ENCODE measurements at places on chromosomes 1 and 21.

GRCh38 chr1:20735581-20736111 lies 3.1 kb upstream of the SH2D5 start:
- DNase-seq, result no peak

DNA sequence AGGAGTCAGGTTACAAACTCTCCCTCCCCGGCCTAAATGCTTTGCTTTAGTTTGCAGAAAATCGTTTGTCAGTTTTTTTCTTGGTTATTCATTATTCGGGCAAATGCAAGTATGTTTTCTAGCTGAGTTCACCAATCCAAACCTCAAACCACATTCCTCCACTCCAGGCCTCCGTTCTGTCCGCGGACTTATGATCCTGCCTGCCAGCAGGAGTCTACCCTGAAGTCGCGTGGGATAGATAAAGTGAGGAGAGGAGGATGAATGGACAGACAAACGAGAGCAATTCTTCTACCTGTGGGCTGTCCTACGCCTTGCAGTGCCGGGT lies 1.3 kb downstream of the ADAMTS1 start:
- DNase-seq, result no peak

DNA sequence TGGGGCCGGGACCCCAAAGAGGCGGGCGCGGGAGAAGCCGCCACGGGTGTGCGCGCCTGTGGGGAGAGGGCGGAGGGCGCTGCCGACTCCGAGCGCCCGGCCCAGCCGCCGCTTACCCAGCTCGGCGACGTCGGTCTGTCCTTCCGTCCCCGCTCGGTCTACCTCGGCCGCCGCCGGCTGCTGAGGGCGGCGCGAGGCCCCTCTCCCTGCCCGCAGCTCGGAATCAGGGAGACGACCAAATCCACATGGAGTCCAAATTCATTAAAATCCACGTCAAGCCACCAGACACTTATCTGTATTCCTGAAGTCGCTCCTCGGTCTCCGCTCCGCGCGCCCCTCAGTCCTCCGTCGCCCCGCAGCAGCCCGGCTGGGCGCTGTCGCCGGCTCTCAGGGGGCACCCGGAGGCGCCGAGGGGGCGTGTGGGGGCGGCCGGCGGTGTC lies 637 bp downstream of the PLXNA2 start:
- DNase-seq, result no peak

DNA sequence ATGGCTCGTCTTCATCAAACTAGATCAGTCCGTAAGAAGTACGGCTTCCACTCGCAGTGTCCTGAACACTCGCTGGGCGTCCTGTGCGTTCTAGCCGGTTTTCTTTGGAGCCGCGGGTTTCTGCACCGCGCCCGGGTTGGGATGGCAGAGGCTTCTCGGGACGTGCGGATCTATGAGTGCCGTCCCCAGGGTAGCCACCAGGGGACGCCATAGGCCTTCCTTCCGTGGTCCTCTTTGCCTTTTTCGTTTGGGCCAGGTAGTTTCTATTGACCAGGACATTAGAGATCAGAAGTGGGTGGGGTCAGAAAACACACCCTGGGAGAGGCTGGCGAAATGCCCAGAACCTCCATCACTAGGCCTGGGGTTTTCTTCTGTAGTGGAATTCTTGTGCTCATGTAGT lies 273.8 kb downstream of the FAM72C start:
- peak; percentile 21 for DNase-seq

DNA sequence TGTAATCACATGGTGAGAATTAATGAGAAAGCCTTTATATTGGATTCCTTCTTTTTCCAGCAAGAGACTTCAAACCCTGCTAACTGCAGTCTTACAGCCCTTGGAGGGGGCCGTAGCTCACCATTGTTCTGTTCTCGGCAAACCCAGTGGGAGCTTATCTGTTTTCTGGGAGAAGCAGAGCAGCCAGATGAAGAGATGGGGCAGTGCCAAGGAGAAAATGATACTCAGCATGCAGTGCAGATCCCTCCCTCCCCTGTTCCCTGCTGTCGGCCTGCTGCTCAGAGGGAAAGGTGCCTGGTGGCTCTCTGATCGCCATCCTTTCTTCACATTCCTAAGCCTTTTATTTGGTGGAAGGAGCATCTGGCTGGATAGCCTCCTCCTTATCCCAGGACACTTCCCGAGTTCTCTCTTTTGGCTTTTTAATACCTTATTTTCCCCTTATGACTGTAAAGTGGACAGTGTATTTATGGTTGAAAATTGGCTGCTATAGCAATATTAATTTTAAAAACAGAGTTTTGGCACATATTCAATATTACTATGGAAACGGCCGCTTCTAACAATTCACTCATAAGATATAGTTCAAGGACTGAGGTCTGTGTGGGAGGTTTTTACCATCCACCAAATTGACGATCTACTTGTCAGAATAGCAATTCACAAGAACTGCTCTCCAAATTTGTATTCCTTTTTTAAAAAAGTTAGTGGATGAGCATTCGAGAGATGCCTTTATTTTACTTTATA lies 203.4 kb downstream of the CRB1 start:
- DNase-seq, result no peak

DNA sequence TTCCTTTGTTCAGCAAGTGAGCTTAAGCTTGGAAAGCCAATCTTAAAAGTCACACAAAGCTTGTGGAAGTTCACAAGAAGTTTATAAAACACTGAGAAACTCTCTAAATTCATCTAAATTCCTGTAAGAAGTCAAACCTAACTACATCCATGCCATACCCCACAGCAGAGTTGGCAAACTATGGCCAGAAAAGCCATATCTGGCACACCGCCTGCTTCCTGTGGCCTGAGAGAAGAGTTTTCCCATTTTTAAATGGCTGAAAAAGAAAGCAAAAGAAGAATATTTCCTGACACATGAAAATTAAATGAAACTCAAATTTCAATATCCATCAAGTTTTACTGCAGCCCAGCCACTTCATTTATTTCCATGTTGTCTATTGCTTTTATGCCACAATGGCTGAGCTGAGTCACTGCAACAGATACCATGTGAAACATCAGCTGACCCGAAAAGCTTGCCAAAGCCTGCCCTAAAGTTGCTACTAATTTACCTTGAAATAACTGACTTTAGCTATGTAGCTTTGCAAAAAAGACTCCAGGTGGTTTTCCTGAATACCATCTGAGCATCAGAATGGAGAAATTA lies 237.1 kb downstream of the SLC45A1 start:
- no peak for DNase-seq

GRCh38 chr1:94725566-94725965 lies 94.6 kb upstream of the SLC44A3 start:
- DNase-seq, result no peak

GRCh38 chr1:4268262-4268888 lies 368.3 kb upstream of the C1orf174 start:
- DNase-seq, result no peak

- no peak for DNase-seq
These were observed 144.6 kb upstream of the NFIA start for GRCh38 chr1:60937720-60938119.

GRCh38 chr1:232894436-232894835 lies 56.0 kb upstream of the NTPCR start:
- DNase-seq, result no peak

- peak; percentile 20 for DNase-seq
These were observed 45.3 kb downstream of the GPATCH2 start for GRCh38 chr1:217585577-217585976.

DNA sequence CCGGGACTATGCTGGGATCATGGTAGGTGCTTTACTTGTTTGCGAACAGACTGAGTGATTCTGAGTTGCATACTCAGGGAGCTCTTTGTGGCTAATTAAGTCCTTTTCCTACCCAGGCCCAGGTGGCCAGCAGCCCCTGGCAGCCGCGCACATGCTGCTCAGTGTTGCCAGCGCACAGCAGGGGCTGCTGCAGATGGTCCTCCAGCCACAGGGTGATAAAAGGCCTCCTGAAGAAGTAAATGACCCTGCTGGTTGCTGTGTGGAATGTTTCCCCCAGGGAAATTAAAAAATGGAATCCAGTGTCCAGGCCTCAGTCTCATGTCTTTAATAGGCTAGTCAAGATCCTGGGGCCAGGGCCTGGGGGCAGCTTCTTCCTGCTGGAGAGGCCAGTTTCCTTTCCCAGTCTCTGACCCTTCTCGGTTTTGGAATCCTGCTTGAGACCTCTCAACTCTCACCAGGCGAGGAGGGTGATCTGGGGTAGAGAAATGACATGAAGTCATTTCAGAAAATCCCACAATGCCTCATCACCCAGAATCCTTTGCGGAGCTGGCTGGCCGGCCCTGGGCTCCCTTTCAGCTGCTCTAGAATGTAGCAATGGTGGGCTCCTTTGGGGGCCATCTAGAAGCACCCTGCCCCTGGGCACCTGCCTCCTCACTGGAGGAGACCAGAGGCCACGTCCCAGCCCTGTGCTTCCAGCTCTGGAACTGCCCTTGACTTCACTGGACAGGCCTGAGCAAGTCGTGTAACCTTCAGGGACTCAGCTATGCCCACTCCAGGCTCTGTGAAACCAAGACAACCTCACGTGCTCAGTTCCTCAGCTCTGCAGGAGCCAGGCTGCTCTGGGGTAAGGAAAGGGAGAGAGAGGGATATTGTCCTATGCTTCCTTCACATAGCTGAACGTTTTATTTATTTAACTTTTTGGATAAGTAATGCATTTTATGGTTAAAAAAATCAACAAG lies 131.4 kb downstream of the MRPS6 start:
- DNase-seq, result no peak

DNA sequence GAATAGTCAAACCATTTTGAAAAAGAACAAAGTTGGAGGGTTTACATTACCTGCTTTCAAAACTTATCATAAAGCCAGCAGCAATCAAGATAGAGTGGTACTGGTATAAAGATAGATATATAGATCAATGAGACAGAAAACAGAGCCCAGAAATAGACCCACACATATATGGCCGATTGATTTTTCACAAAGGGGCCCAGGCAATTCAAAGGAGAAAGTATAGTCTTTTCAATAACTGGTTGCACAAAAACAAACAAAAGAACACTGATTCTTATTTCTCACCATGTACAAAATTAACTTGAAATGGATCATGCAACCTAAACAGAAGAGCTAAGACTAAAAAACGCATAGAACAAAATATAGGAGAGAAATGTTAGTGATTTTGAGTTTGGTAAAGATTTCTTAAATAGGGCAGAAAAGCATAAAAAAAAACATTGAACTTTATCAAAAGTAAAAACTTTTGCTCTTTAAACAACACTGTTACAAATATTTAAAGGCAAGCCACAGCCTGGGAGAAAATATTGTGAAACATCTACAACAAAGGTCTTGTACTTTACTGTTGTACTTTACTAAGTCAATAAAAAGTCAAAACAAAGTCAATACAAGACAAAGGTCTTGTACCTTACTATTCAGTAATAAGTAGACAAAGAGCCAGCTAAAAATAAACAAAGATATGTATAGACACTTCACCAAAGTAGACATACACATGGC lies 50.2 kb downstream of the ST3GAL3 start:
- DNase-seq, result peak; percentile 23

DNA sequence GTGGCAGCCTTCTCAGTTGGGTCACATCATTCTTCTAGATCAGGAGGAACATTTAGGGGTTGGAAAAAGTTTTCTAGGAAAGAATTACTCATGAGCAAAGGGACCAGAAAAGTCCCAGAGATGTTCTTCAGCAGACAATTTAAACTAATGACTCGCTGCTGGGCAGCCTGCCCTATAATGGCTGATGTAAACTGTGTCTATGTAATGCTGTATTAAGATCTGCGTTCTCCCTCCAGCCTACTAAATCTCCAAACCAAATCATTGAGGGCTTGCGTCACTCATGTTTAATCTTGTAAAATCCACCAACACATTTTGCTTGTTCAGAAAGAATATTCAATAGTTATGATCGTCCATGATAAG lies 92.1 kb downstream of the LRRC8C start:
- no peak for DNase-seq

DNA sequence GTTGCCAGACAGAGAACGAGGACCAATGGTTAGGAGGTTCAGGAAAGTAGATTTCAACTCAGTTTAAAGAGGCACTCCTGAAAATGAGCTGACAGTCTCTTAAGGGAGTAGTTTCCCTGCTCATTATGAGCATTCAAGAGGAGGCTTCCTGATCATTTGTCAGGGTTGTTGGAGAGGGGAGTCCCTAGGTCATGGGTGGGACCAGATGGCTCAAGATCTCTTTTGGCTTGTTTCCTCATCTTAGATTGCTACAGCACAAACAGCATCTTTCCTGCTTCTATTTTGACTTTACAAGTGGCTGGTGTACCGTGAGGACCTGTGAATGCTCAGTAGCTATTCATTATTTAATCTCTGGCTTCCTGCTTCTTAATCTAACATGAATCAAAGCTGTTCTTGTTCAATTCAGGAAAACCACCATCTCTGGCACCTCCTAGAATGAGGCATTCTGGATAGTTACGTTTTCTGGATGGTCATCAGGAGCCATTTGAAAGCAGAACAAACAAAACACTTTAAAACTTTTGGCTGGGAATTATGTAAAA lies 47.6 kb downstream of the PEX14 start:
- DNase-seq, result no peak

- DNase-seq, result no peak
These were observed 13.6 kb upstream of the ARHGEF16 start for GRCh38 chr1:3440711-3441409.

GRCh38 chr1:195186544-195186943 lies 1421.7 kb downstream of the KCNT2 start:
- DNase-seq, result no peak

Data from HuH-7 (cell line).